ENCODE measurements at places on chromosomes 16 and 17.

- no peak for DNase-seq
These were observed 471.8 kb downstream of the CDH13 start for GRCh38 chr16:83098536-83098935.

- no peak for DNase-seq
These were observed 223.0 kb downstream of the CA10 start for GRCh38 chr17:51935477-51935876.

DNA sequence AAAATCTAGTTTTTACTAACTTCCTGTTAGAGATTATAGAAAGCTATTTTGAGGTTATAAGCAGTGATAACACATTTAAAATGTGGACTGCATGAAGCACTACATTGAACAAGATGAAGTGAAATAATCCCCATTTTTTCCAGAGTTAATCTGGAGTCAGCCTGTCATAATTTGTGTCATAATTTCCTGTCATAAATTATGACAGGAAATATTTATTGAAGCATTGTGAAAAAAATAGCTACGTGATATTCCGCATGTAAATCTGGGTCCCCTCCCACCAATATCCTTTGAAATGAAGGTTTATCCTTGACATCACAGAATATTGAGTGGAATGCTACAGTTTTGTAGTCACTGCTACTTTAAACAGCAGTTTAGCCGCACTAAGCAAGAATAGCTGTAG, 40.1 kb downstream of the OMG start:
- no peak for DNase-seq

GRCh38 chr17:12406623-12407215, 259.0 kb upstream of the MYOCD start:
- DNase-seq = no peak

All from CD4-positive, alpha-beta T cell (primary cell).